Fibroblast of skin of back (primary cell): ENCODE measurements at places on chromosomes 1 and 21.

GRCh38 chr1:211259638-211260126 is 516 bp downstream of the RCOR3 start:
- no peak for DNase-seq

DNA sequence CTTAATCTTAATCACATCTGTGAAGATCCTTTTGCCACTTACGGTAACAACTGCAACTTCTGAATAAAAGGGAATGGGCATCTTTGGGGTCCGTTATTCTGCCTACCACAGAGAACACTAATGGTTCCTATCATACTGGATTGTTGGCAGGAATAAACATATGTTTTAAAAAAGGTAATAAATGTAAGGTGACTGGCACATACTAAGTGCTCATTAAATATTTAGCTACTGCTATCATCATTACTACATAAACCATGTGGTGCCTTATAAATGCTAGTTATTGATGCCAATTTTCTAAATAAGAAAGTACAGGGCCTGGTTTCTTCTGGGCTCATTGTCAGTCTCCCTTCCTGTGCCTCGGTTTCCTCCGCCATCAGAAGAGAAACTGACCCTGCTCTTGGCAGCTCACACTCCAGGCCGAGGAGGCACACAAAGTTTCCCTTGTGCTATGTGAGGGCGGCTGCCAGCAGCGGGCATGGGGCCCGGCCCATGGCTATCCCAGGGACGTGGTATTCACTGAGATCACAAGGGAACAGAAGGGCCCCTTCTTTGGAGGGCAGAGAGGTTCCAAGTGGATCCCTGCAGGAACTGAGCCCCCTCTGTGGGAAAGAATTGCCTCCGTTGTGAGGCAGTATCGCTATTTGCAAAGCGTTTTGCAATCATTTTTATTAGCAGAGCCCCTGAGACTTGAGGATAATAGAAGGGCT is 26.2 kb downstream of the NAV1 start:
- DNase-seq = no peak

DNA sequence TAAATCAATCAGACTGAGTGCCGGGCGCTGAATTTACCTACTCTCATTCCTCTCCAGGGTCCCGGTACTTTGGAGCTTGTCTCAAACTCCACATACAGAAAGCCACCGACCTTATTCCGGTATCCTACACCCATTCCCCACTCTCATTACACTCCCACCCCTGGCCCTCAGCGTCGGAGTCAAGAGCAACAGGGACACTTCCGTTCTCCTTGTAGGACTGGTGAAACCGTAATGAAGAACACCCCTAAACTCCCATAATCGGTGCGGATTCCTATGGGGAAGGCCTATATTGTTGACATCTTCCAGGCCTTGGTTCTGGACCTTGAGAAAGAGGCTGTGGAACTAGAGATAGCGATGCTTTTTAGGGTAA is 798 bp downstream of the ZBED6 start:
- DNase-seq = peak; percentile 59

GRCh38 chr1:12258272-12258671 is 28.4 kb downstream of the VPS13D start:
- no peak for DNase-seq

DNA sequence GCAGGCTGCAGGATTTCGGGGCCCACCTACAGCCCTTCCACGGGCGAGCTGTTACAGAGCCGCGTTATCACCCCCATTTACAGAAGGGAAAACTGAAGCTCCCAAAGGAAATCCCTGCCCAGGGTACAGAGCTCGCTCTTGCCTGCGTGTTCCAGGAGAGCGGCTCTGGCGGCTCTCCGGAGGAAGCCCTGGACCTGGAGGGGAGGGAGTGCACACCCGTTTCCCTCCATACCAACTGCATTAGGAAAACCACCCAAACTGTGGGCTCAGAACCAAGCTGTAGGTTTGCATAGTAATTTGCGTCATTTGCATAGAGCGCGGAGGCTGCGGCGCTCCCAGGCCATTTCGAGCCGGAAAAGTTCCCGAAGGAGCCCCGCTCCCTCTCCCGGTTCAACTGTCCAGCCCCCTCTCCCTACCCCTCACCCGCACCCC is 24.7 kb upstream of the ADGRB2 start:
- DNase-seq = peak; percentile 77
